GM06990 (cell line): ENCODE measurements at places on chromosomes 7 and 10.

GRCh38 chr10:103850572-103850895 is 4.8 kb downstream of the SH3PXD2A start:
- no peak for DNase-seq

GRCh38 chr7:132322970-132323369 is 253.3 kb downstream of the PLXNA4 start:
- DNase-seq = no peak

GRCh38 chr10:70579234-70580002 is 23.1 kb downstream of the PRF1 start:
- DNase-seq = peak; percentile 40

DNA sequence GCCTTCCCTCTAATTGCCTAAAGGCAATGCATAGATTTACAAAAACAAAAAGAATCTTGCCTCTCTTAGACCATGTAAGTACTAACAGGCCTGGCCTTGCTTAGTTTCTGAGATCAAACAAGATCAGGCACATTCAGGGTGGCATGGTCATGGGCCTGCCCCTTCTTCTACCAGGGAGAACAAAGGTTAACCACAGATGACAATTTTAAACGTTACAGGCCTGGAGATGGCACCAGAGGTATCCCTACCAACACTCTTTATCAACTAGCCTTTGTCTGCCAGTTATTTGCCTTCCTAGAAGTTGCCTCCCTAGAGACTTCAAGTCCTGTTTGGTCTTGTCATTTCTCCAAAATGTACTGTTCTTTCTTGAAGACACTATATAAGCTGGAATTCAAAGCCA is 252.6 kb downstream of the DOCK4 start:
- no peak for DNase-seq

GRCh38 chr10:28561531-28561930 is 28.6 kb downstream of the WAC start:
- no peak for DNase-seq

- no peak for DNase-seq
These were observed 120.2 kb downstream of the CYP26A1 start for GRCh38 chr10:93193906-93194305.

DNA sequence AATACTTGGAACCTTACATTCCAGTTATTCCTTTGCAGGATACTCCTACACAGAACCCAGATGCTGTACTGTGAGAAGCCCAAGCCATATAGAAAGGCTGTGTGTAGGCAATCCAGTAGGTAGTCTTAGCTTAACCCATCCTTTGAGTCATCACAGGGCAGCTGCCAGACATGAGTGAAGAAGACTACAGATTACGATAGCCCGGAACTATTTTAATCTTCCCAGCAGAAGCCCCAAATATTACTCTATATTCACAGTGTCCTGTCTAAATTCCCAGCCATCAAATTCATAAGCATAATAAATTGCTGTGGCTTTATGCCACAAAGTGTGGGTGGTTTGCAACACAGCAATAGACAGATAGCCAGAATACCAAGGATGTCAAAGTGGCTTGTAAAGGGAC is 474.1 kb upstream of the STEAP1 start:
- DNase-seq = no peak

- DNase-seq = no peak
These were observed 116.6 kb downstream of the KLF6 start for GRCh38 chr10:3668276-3668965.

DNA sequence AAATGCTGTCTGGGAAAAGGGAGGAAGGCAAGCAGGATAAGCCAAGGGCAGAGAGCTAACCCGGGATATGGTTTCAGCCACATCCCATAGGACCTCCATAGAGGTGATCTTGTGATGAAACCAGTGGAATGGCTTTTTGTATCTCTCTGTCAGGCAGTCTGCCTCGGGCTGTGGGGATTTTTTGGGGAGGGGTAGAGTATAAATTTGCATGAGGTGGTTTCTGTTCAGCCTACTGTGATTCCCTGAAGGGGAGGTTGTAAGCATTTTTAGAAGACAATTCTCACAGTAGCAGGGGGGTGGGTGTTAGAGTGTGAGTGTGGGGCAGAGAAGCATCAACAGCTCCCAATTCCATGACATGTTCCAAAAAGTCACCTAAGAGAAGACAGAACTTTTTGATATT is 11.8 kb downstream of the OR9A2 start:
- no peak for DNase-seq

GRCh38 chr10:119667562-119668328 is 16.6 kb downstream of the BAG3 start:
- DNase-seq = no peak

DNA sequence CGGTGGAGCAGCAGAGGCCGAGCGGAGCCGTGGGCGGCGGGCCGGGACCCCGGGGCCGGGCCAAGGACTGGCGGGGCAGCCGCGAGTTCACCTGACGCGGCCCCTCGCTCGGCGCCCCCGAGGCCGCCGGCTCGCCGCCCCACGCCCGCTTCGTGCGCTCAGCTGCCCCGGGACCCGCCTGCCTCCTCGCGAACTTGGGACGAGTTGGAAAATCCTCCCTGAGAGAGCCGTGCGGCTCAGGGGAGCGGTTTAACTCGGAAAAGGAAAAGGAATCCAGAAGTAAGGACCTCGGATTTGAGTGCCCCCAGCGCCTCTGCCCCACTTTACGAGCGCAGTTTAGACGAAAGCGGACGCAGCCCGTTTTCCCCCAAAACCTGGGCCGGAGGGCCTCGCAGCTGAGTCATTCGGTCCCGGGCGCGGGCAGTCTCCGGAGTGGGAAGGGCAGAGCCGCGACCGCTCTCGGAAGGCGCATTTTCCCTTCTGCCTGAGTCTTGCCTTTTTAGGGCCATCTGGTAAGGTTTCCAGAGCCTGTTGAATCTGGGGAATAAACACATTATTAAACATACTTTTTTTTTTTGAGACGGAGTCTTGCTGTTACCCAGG is 744 bp downstream of the CREM start:
- DNase-seq = peak; percentile 66

GRCh38 chr7:116577320-116577871 is 52.6 kb downstream of the CAV1 start:
- peak; percentile 64 for DNase-seq

- DNase-seq = no peak
These were observed 136.5 kb downstream of the PKD1L1 start for GRCh38 chr7:47811632-47812380.

- DNase-seq = no peak
These were observed 49.3 kb downstream of the TPK1 start for GRCh38 chr7:144786522-144786921.

- no peak for DNase-seq
These were observed 99.3 kb downstream of the DNAJB6 start for GRCh38 chr7:157436076-157436475.

GRCh38 chr7:136053689-136054485 is 76.7 kb upstream of the MTPN start:
- DNase-seq = no peak

- no peak for DNase-seq
These were observed 54.8 kb downstream of the DAGLB start for GRCh38 chr7:6392712-6393666.

DNA sequence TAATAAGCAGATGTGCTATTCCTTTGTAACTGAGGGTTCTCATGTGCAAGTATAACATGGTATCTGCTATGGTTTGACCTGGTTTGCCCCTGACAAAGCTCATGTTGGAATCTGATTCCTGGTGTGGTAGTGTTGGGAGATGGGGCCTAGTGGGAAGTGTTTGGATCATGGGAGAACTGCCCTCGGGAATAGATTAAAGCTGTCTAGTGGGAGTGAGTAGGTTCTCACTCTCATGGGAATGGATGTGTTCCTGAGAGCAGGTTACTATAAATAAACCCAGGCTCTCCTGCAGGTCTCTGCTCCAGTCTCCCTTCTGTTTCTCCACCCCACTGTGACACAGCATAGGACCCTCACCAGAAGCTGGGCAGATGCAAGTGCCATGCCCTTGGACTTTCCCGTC is 97.7 kb downstream of the ATE1 start:
- no peak for DNase-seq

DNA sequence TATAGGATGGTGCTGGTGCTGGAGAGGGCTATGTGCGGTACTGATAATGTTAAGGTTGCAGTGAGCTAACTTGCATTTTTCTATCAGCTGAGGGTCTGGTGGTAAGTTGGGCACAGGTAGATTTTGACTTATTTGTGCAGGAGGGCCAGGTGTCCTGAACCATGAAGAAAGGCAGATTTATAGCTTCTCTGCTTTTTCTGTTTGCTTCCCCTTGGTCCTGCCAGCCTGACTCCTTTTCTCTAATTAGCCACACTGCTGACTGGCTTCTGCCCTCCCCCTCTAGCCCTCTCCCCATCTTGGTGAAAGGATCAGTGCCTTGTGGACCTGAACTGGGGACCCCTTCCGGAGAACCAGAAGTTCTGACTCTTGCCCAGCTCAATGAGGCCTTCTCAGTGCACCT is 40.8 kb upstream of the STEAP4 start:
- no peak for DNase-seq

GRCh38 chr10:46292573-46293023 is 5.8 kb downstream of the ANTXRL start:
- DNase-seq = no peak

- no peak for DNase-seq
These were observed 81.9 kb downstream of the NUDCD3 start for GRCh38 chr7:44408596-44408995.

DNA sequence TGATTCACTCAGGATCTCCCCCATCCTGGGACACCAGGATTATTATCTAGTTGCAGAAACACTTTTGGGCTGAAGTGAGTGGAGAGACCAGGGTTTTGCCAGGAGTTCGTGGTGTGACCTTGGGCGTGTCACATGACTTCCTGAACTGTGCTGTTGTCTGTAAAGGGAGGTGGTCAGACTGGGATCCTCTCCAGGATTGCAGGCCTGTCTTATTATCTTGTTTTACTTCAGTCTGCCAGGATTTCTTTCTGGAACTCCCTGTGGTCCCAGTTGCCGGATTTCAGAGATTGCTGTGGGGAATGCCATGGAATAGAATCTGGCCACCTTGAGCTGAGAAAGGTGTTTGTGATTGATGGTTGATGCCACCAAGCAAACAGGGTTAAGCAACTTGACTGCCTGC is 35.8 kb downstream of the CRCP start:
- DNase-seq = no peak

- DNase-seq = no peak
These were observed at the start of gene PPP1R9A for GRCh38 chr7:94907026-94907810. PPP1R9A (plus strand) TSS chr7:94907594; CDS start chr7:94910114, 2,520 bp downstream.

GRCh38 chr7:3272691-3273141 is 28.3 kb upstream of the SDK1 start:
- no peak for DNase-seq

GRCh38 chr7:115060095-115060870 is 138.4 kb downstream of the MDFIC start:
- DNase-seq = no peak

DNA sequence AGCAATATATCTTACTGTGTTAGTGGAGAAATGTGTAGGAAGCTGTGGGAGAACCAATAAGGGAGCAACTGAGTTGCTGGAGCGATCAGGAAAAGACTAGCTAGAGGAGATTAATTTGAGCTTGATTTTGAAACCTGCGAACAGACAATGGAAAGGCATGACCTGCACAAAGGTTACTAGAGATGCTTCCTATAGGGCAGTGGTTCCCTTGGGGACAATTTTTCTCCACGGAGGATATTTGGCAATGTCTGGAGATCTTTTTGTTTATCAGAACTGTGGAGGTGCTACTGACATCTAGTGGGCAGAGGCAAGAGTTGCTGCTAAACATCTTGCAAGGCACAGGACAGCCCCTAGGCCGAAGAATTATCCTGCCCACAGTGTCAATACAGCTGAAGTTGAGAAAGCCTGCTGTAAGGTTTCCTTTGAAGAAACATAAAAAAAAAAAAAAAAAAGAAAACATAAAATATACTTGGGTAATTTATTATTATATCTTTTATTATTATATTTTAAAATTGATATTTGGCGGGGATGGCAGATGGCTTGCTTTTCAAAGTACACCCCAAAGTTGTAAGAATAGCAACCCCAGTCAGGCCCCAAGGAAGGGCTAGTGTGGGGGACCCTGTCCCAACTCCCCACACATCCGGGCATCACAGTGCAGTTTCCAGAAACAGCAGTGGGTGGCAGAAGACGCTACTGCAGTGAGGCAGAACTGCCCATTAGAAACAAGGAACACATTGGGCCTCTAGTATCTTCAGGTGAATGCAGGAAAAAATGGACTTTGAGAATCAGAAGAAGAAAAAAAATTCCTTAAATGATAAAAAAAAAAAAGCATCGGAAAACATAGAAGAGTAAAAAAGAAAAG is 481.6 kb downstream of the SH2D4B start:
- DNase-seq = no peak

DNA sequence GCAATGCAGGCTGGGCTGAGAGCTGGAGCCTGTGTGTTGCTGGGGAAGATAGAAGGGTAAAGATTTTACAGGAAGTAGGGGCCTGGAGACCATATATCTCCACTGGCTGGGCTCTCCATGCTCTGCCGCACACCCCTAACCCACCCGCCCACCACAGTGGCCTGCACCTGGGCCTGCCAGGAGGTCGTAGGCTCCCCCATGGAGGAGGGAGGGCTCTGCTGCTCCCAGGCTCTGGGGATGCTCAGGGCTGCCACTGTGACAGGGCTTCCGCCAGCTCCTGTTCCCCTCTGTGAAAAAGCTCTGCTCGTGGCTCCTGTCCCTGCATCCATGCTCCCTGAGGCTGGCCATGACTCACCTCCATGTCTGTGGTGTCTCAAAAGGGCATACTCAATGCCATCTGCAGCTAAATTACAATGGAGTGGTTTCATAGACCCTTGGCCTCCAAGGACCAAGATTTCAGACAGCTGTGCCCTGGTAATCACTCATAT is 106.0 kb downstream of the CXCL12 start:
- no peak for DNase-seq

- no peak for DNase-seq
These were observed 16.7 kb downstream of the RBP3 start for GRCh38 chr10:47364911-47365310.
